ENCODE measurements at places on chromosomes 7 and 10.

DNA sequence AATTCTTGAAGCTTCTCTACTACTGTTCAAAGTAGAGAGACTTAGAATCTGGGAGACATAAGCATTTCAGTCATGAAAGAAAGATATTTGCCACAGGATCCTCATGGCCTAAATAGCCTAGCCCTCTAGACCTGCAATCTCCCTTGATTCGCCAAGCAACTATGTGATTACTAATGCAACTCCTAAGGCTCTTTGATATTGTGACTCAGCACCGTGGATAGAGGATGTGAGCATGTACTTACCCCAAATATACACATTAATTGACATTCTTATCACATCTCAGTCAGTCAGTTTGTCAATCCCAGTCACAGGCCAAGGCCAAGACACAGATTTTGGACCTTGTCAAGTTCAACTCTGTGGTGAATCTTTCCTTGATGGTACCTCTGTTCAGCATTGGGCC, 42.6 kb downstream of the GPR37 start:
- no peak for DNase-seq

GRCh38 chr7:24779283-24779655, 22.0 kb upstream of the GSDME start:
- DNase-seq = no peak

DNA sequence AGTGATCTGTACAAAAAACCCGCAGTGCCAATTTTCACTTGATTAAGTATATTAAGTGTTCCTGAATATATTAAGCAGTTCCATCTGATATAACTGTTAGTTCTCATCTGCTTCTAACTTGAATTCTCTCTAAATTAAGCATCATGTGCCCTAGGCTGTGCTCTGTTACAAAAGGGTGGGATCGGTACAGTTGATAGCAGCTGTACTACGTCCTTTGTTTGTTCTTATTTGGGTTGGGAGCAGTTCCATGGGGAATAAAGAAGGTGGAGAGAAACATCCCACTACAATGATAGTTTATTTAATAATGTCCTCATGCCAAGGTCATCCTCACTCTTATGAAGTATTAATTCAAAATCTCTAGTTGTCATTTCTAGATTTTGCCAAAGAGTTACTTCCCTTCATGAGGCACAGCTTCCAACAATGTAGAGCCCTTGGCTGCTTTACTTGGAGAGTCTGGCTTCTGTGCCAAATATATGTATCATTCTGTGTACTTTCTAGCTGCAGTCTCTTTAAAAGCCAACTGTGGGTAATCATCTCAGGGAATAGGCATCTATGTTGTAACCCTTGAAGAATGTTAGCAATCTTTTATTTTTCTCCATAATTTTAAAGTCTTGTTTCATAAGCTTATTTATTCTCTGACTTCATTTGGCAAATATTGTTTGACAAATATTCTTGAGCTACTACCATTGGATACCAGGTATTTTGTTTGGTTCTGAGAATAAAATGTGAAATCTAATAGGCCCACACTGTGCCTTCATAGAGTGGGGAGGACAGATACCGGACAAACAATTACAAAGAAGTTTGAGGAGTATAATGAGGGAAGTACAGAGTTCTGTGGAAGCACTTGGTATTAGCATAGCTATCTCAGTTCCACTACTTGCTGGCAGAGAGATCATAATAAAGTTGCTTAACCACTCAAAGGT, 22.4 kb upstream of the AHR start:
- no peak for DNase-seq

GRCh38 chr10:97518301-97519043, 19.7 kb downstream of the UBTD1 start:
- no peak for DNase-seq

DNA sequence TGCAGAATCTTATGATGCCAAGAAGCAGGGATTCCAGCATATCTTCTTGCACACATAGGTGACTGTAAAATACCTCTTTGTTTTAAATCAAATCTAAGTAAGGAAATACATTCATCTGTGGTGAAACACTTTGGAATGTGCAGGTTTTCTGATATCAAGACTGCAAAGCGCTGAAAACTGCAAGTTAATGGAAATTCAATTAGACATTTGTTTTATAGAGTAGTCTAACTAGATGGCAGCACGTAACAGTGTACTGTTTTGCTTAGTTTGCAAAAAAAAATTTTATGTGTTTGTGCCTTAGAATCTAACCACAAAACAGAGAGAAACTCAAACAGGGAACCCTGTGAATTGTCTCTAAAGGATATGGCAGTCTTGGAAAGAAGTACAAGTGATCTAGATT, 259.2 kb downstream of the HDAC9 start:
- DNase-seq = no peak

- DNase-seq = no peak
Measured at GRCh38 chr10:69506487-69506833, 55.2 kb downstream of the TSPAN15 start.

- no peak for DNase-seq
Measured at GRCh38 chr7:139771001-139771956, 6.5 kb downstream of the HIPK2 start.

GRCh38 chr7:70416347-70416985, 715.5 kb upstream of the GALNT17 start:
- no peak for DNase-seq

GRCh38 chr7:141691961-141692360, 10.0 kb downstream of the DENND11 start:
- DNase-seq = no peak

GRCh38 chr10:47334466-47335295, 12.4 kb downstream of the GDF2 start:
- no peak for DNase-seq

GRCh38 chr10:73501651-73502050, 5.8 kb upstream of the PPP3CB start:
- no peak for DNase-seq

DNA sequence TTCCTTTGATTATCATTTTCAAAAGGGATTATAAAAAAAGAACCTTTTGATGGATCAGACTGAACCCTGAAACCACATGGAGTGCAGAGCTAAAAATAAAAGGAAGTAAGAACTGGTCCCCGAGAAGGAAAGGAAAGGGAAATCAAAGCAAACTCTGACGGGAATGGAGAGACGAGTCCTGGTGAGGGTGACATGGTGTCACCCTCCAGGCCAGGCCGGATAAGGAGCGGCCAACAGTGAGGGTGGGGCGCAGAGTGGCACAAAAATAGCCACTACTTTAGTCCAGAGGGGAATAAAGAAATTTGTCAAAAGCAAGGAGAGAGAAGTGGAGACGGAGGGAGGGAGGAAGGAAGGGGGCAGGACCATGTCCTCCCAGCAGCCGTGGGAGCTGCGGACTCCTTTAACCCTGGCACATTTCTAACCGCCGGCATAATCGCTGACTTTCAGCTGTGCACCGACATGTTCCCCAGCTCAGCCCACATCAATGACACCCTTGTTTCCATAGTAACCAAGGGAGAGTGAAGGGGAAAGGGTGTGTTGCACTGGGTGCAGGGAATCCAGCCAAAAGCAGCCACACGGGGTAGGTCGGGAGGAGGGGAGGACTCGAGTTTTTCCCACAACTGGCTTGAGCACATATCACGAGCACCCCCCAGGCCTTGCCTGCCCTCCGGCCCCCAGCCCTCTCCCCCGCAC, 29.7 kb downstream of the TRIM8 start:
- DNase-seq = no peak

DNA sequence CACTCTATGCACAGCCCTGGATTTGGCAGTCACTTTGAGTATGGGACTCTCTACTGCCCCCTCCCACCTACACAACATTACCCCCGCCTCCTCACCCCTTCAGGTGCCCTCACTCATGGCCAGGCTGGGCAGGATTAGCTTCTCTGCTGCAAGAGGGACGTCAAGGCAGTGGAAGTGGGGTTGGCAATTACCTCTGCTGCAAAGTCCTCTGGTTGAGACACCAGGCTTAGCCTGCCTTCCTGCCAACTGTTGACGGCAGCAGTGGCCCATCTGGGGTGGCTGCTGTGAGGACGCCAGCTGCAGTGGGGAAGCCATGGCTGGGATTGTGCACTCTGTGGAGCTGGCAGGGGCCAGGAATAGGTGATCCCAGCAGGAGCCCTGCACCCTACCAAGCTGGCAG, 26.7 kb downstream of the SVIL start:
- no peak for DNase-seq

DNA sequence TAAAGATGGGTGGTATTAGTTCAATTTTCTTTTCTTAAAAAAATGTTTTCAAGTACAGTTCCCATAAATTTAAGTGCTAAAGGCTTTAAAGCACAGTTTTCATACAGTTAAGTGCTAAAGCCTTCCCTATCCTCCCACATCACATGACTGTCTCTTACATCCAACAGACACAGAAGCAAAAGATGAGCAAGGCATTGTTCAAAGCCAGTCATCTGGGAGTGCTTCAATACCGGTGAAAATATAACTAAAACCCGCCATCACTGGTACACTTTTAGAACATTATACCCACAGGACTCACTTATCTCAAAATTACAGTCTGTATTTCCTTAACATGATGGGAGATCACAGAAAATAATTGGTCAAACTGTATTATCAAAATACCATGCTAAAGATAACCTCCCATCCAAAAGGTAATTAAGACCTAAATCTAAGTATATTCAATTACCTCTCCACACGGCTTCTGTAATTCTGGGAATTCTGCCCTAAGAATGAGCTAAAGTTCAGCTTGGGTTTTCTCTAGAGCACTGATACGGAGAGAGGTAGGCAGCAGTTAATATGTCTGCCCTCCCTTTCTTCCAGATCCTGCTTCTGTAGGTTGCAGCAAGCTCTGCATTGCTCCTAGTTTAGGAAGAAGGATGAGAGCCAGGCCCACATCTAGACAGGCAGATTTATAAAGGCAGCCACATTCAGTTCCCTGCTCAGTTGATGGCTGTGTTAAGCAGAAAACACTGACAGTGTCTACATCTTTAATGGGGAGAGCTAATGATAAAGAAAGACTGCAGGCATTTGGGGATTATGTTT, 474.8 kb upstream of the PFKP start:
- no peak for DNase-seq

DNA sequence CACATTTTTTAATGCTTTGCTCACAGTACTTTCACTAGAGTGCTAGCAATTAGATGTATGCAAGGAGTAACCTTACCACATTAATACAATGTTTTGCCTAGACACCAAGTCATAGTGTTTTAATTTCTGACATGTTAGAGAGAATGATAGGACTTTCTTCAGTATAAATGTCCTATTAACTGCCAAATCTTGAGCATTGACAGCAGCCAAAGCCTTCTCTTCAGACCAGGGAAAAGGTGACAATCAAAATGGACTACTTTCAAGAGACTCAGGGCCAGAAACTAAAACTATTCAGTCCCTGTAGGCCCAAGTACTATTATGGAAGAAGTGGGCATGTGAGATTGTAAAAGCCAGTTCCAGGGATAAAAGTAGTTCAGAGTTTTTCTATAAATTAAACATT, 201.4 kb upstream of the PCDH15 start:
- no peak for DNase-seq

GRCh38 chr10:115866691-115867090, 406.3 kb downstream of the GFRA1 start:
- DNase-seq = no peak

DNA sequence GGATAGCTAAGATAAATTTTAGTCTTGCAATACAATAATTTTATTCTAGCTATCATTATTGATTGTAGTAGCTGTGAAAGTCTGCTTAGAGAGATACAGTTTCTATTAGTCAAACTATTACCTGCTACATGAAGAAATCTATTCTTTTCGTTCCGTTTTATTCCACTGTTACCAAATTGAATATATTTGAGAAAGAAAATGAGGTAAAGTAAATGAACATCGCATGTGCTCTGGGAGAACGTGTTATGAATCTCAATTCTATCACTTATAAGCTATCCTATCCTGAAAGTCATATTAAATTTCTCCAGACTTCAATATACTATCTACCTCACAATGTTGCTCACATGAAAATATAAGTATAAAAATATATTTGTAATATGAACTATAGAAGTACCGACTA, 21.3 kb downstream of the GRM3 start:
- no peak for DNase-seq

GRCh38 chr7:147304376-147304775, 1187.8 kb downstream of the CNTNAP2 start:
- DNase-seq = no peak

DNA sequence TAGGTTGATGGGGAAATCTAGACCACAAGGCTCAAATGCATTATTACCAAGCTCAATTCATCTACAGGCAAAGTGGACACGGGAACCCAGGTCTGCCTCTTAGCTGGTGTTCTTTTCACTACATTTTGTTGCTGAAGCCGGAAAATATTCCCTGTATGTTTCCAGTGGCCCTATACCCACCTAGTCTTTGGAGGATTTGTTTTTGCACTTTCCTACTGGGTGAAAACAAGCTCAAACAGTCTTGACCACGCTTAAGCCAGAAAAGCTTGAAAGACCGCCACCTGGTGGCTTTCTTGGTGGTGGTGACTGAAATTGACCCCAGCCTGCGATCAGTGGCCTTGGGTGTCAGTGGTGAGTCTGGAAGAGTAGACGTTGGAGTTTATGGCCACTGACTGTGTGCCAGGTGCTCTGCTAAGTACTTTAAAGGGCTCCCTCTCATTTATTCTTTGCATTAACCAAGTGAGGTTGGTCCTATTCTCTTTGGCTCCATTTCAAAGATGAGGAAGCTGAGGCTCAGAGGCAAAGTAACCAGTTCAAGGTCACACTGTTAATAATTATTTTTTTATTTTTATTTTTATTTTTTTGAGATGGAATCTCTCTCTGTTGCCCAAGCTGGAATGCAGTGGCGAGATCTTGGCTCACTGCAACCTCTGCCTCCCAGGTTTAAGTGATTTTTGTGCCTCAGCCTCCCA, 11.1 kb upstream of the CRTAC1 start:
- no peak for DNase-seq

GRCh38 chr7:107430057-107430456, 39.8 kb upstream of the GPR22 start:
- no peak for DNase-seq

- DNase-seq = no peak
Measured at GRCh38 chr7:134660242-134660785, 13.7 kb downstream of the BPGM start.

GRCh38 chr10:44827431-44828006, 83.6 kb upstream of the TMEM72 start:
- DNase-seq = no peak

Data from left renal pelvis (tissue), 4 donors.